Fibroblast of the aortic adventitia (primary cell): ENCODE measurements at places on chromosomes 2 and 18.

GRCh38 chr2:128474036-128474955 lies 155.6 kb upstream of the HS6ST1 start:
- DNase-seq: no peak

DNA sequence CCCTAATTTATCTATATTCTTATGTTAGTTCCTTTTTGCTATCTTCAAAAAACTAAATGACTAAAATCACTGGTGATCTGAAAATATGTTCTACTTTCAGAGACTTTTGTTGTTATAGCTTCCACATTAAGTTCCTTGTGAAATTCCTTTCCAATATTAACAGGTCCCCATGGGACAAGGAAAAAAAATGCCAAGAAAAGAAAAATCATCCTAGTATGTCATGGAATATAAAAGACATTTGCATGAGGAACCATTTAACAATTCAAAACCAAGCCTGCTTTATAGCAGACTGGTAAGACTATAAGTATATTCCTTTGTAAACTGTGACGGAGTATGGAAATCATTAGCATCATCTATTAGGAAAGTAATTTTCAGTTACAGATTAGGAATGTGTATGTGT lies 48.1 kb downstream of the COBLL1 start:
- DNase-seq: peak; percentile 61

DNA sequence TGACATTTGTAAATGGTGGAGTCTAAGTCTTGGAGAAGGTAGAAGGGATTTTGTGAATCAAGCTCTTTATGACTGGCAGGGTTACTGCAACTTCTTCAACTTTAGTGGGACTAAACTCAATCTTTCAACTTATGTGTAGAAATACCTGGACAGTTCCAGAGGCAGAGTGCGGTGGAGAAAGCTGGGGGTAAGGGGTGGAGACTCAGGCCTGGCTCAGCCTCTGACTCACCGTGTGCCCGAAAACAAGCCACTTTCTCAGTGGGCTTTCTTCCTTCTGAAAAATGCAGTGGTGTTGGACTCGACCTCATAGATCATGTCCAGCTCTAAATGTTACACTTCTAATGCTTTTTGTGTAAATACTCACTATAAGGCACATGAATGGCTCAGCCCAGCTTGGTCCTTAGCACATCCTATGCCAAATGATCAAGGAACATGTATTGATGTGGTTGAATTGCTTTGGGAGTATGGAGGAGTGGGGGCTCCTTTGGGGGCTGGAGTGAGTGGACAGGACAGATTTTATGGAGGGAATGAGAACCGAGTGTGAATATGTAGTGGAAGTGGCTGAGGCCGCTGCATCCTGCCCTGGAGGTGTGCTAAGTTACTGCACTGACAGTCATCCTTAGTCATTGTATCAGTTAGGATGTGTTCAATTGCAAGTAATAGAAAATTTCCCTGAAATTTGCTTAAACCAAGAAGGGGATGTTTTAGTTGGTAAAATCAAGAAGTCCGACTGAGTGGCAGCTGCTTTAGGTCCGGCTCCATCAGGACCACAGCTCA lies 32.2 kb upstream of the IGFBP5 start:
- no peak for DNase-seq

DNA sequence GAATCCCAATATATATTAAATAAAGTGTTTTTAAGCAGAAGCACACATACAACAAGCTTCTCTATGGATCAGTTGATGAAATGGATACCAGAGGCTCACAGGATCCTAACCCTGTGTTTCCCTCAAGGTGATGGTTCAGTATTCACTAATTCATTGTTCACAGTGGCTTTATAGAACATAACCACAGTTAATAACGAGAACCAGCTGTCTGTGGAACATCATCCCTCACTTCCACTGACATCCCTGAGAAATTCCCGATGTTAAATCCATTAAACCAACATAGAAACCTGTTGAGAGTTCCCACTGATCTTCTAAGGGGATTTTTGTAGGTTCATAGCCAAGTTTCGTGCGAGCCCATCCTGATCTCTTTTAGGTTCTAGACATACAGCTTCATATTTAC lies 29.0 kb downstream of the CCDC195 start:
- no peak for DNase-seq

- peak; percentile 73 for DNase-seq
These were observed 99.1 kb downstream of the ALPK2 start for GRCh38 chr18:58529714-58530354.

DNA sequence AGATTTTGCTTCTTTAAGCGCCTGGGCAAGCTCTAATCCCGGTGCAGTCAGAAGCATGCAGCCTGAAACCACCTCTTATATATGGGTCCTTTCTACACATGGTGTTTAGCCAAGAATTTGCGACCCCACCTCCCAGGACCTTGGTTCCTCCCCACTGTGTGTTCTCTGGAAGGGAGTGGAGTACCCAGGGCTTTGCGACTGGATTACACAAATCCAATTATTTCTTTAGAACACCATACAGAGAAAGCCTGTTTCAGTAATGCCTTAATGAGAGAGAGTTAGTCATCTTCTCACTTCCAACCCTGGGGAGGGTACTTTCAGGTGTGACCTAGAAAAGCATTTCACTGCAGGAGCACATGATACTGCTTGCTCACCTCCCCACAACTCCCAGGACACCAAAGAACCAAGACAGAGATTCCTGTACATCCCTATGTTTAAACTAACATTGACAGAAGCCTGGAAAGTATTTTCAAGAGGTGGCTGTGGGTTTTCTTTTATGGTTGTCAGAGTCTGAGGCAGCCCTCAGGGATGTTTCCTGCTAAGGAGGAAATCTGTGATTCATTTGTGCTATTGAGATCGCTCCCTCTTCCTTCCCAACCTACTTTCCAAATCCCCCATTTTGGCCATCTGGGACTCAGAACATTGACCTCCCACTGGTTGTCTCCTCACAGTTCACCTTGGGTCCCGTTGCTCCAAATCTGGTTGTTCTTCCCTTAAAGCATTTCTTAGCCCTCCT lies at the start of gene CAPN14:
Gene CAPN14 (minus strand): TSS at position 51 of the 736 bp plus-strand sequence. CDS start 12,068 bp downstream, outside the sequence.
- no peak for DNase-seq

- DNase-seq: no peak
These were observed 8.4 kb upstream of the CD226 start for GRCh38 chr18:69956057-69956456.

DNA sequence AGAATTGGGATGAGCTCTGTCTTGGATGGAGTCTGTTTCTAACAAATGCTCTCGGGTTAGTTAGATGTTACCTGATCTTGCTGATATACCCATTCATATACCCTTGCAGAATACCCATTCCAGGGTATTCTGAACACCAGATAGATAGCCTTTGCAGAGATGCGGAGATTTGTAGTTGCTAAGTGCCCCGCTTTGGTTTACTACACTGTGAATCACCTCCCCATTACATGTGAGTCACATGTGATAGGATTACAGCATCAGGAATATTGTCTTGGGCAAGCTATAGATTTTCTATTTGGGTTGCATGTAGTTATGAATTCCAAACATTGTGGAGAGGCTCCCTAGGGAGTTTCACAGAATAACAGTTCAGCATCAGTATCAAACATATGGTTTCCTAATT lies 3.8 kb downstream of the VSNL1 start:
- DNase-seq: peak; percentile 52

GRCh38 chr2:212893216-212893615 lies 258.2 kb downstream of the IKZF2 start:
- DNase-seq: no peak

GRCh38 chr2:65586516-65586915 lies 154.1 kb upstream of the SPRED2 start:
- DNase-seq: no peak

- peak; percentile 19 for DNase-seq
These were observed 33.3 kb downstream of the C2orf76 start for GRCh38 chr2:119333360-119333759.

DNA sequence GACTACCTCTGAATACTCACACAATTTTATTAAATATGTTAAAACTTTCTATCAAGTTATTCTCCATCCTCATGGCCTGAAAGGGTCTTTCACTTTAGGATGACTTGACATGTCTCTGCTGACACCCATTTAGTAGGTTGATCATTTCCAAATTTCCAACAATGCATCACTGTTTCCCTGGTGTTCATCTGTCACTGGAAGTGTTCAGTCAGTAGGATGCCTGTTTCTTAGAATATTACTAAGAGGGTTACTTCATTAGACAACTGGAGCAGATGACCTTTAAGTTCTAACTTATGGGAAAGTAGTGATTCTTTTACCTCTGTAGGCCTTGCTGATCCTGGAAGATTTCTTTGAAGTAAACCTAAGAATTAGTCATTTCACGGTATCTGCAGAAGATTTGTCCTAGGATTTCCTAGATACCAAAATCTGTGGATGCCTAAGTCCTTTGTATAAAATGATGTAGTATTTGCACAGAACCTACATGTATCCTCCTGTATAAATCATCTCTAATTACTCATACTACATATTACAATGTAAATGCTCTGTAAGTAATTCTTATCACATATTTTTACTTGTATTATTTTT lies 77.7 kb downstream of the MAP3K20 start:
- DNase-seq: no peak

DNA sequence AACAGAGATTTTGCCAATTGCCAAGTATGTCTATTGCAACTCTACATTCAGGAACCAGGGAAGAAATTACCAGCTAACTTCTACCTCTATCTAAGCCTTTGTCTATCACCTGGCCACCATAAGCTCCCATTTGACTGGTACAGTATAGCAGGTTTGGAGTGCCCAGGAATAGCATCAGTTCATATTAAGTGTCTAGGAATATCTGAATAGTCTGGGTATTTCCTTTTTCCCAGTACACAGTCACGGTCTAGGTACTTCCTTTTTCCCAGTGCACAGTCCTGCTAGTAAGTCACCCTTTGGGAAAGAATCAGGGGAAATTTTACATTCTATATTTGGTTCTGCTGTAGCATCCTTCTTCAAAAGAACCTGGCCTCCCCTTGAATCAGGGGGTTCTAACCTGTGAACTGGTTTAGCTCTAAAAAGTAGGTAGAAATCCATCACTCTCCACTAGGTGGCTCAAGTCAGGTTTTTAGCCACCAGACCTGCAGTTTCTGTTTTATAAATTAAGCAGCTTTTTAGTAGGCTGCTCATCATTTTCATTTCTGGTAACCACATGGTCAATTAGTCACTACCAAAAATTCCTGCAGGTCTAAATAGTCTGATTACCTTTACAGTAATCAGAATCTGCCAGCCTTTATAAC lies 49.3 kb upstream of the DNAJC10 start:
- DNase-seq: peak; percentile 46

GRCh38 chr2:23036629-23037028 lies 348.4 kb upstream of the KLHL29 start:
- DNase-seq: no peak

DNA sequence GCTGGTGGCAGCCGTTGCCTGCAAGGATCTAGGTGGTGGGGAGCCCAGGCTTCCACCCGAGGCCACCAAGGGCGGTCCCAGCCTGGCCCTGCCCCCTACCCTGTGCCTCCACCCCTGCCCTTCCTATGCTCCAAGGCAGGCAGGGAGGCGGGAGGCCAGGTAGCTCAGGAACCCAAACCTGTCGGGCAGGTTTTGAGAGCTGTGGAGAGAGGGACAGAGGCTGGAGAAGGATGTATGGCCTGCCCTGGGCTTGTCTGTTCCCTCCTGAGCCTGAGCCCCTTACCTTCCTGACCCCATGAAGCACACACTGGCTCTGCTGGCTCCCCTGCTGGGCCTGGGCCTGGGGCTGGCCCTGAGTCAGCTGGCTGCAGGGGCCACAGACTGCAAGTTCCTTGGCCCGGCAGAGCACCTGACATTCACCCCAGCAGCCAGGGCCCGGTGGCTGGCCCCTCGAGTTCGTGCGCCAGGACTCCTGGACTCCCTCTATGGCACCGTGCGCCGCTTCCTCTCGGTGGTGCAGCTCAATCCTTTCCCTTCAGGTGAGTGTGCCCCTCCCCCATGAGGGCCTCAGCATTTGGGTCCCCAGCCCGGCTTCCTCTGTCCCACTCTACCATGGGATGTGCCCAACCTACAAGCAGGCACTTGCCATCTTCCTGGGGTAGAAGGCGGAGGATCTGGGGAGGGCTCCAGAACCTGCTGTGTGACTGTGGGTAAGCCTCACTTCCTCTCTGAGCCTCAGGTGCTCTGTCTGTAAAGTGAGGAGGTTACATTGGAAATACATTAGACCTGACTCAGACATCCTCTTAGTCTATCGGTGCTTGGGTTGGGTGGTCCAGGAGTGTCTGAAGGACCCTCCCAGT lies at the start of gene PROM2:
Gene PROM2 (plus strand): TSS at position 159 of the 860 bp plus-strand sequence. CDS start 137 bp downstream, at position 296.
- DNase-seq: no peak

- no peak for DNase-seq
These were observed 175.0 kb downstream of the TRABD2A start for GRCh38 chr2:84705858-84706257.

GRCh38 chr2:38966678-38967077 lies 77.0 kb downstream of the ARHGEF33 start:
- DNase-seq: no peak

DNA sequence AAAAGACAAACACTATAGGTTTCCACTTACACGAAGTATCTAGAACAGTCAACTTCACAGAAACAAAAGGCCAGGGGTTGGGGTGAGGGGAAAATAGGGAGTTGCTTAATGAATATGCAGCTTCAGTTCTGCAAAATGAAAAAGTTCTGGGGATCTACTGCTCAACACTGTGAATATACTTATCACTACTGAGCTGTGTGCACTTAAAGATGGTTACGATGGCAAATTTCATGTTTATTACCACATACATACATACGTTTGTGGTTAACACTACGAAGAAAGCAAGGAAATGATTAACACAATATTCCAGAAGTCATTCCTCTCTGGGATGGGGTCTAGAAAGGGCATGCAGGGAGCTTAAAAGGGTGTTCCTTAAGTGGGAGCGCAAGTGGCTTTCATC lies 19.3 kb downstream of the MBOAT2 start:
- DNase-seq: peak; percentile 15

DNA sequence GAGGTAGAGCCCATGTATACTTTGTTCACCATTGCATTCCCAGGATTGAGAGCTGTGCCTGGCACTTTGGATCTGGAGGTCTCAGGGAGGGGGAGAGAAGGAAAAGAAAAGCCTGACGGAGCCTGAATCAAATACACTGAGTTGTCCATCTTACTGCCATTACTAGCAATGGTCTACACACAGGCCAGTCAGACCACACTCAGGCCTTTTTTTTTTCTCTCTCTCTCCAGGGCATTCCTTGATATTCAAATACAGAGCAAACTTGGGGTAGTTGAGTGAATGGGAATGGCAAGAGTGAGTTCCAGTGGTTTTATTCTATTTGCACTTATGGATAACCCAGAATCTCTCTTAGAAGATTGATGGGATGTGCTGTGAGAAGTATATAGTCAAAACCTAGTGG lies 11.8 kb downstream of the DSEL start:
- no peak for DNase-seq

GRCh38 chr18:21163647-21164547 lies 52.3 kb upstream of the ROCK1 start:
- peak; percentile 89 for DNase-seq

- peak; percentile 90 for DNase-seq
These were observed 55.9 kb upstream of the ZNF385B start for GRCh38 chr2:179917272-179917671.
